ENCODE measurements at places on chromosomes 5 and 9.

DNA sequence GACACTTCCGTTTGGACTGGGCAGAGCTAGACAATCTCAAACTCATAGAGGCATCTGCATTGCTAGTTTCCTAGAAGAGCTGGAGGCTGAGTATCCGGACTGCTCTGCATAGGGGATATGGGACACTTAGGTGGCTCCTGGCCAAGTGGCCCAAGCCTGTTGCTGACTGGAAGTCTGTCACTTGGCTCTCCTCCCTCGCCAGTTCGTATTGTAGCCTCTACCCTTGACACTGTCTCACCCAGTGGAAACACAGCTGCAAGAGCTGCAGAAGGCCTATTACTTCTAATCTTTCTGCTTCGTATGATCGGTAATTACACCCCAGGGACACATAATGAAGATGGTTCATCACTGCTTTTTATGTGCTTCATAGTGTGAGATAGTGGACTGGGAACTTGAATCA, 34.7 kb downstream of the ITGA1 start:
- no peak for DNase-seq

DNA sequence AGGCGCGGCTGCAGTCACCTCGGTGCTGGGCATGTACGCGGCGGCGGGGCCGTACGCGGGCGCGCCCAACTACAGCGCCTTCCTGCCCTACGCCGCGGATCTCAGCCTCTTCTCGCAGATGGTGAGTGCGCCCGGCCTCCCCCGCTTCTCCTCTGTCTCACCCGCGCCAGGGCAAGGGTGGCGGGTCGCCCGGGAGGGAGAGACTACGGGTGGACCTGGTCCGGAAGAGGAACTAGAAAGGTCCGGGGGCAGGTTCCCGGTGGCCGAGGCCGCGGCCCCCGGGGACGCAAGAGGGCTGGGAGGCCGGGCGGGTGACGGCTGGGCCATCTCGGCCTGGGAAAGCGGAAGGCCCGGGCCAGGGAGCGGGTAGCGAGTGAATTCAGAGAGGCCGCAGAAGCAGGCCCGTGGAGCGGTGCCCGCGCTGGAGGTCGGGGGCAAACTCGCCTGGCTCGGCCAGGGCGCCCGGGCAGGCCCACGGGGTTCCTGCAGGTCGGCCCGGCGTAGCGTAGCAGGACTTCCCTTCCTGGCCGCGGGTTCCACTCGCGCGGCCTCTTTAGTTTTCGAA, 711 bp downstream of the IRX1 start:
- no peak for DNase-seq

- DNase-seq = no peak
Observed at GRCh38 chr9:129497005-129497812, 123.7 kb downstream of the C9orf50 start.

DNA sequence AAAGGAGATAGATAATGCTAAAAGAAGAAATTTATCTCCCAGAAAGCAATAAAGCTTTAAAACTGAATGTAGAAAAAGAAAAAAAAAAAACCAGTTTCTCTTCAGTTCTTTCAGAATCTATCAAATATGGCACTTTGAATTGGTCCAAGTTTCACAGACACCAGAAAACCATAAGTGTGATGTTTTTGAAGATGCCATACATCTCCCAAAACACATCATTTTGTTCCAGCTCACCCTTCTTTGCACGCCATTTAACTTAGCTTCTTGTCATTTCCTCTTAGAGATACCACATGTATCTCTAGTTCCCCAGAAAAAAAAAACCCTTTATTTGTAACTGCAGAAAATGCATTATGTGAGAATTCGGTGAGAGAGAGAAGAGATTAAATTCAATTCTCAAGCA, 46.1 kb upstream of the MAMDC2 start:
- DNase-seq = no peak

GRCh38 chr9:4077499-4078102, 222.3 kb downstream of the GLIS3 start:
- DNase-seq = no peak

DNA sequence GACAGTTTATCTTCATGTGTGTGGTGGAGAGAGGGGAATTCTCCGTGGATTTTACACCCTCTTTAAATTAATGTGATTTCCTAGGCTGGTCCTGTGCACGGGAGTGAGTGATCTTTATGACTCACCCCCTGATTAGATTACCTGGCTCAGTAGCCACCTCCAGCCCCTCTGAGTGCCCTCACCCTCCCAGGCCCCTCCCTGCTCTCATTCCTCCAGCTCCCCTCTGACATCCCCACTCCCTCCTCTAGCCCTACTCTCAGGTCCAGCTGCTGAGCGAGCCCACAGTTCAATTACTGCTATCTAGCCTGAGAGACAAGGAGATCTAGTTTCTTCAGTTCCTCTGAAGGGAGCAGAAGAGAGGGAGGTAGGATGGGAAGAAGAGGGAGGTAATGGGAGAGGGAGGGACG, 61.8 kb upstream of the ARAP3 start:
- DNase-seq = no peak

GRCh38 chr9:82512728-82513127, 524.2 kb downstream of the SPATA31D1 start:
- no peak for DNase-seq

- DNase-seq = no peak
Observed at GRCh38 chr5:30866142-30866541, 327.3 kb upstream of the CDH6 start.

DNA sequence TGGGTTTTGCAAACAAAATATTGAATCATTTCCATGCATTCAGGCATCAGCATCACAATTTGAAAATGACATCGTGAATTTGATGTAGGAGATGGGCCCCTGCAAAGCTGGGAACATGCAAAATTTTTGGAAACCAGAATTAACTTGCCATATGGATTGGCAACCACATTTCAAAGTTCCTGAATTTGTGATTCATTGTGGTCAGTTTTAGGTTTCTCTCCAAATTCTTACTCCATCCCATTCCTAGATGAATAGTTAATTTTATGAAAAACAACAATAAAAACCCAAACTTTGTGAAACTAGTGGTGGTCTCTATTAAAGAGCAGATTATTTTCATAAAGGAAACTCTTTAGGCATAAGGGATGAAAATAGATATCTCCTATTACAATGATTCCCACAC, 107.8 kb upstream of the SLIT3 start:
- no peak for DNase-seq

DNA sequence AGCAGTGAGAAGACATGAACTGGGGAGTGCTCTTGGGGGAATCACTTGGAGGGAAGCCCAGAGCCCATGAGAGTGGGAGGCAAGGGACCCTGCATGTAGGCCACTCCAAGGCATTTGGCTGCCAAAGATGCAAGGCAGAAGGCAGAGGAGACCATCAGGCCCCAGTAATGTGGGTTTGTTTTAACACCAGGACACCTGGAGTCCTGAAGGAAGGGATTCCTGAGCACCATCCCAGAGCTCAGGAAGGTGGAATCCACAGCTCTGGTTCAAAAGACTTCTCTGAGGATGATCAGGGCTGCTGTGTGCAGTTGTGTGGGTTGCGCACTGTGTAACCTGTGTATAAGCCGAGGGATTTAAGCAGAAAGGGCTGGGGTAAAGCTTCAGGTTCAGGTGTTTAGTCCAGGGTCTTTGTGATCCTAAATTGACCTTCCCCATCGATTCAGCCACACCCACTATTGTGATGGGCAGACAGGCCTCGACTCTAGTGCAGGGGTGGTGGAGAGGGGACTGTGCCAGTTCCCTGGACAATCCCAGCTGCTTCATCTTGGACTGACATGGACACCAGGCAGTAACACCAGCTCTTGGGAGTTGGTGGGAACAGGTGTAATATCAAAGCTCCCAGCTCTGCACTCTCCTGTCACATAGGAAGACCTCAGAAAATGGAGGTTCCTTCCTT, 11.0 kb downstream of the B4GALT7 start:
- DNase-seq = no peak

- no peak for DNase-seq
Observed at GRCh38 chr5:164244-164643, 27.1 kb upstream of the LRRC14B start.

DNA sequence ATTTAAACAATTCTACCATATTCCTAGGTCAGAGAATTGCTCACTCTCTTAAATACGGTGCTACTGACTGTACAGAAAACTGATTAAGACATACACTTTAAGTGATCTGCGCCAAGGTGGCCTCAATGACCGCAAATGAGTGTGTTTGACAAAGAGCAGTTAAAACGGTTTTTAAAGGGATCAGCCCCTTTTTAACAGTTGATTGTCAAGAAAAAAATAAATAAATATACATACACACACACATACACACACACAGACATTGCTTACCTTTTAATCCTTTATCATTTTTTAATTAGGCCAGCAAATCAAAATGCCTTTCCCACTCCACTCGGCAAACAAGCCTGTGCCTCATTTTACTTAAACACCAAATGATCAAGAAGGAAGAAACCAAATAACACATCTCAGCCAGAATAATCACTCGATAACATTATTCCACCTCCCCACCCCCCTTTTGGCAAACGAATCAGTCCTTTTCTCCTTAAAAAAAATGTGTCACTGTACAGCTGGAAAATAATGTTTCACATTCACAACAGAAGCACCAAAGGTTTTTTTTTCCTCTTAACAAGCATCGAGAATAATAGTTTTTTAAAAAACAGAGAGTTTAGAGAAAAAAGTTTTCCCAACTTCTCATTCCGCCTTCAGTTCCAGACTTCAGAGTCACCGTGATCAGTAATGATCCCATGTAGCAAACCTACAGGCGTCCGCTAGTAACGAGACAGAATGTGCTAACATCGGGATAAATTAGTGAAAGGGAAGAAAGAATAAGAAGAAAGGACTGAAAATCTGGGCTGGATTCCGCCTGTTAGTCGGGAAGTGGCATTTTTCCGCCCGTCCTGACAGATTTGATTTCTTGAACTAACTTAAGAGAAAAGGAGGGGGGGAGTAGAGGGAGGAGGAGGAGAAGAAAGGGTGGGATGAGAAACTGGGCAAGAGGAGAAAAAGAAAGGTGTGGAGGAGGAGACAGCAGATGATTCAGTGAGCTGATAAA, at the start of gene ZNF608:
ZNF608 (minus strand) TSS at position 712 of the 988 bp plus-strand sequence. CDS start 1,650 bp downstream, outside the sequence.
- DNase-seq = no peak

- no peak for DNase-seq
Observed at GRCh38 chr5:145237843-145238242, 597.3 kb downstream of the PRELID2 start.

DNA sequence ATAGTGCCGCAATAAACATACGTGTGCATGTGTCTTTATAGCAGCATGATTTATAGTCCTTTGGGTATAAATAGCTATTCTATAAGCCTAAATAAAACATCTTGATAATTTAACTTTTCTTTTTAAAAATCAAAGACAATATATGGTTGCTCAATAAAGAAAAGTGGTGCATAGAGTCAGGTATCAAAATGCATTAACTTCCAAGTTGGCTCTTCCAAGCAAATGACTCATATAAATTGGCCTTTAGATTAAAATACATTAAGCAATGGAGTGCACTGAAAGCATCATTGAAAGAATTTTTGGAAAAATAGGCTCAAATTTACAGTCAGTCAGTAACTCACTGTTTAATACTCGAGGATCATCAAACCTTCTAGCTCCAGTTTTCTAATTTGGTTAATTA, 106.6 kb downstream of the PLCXD3 start:
- no peak for DNase-seq

DNA sequence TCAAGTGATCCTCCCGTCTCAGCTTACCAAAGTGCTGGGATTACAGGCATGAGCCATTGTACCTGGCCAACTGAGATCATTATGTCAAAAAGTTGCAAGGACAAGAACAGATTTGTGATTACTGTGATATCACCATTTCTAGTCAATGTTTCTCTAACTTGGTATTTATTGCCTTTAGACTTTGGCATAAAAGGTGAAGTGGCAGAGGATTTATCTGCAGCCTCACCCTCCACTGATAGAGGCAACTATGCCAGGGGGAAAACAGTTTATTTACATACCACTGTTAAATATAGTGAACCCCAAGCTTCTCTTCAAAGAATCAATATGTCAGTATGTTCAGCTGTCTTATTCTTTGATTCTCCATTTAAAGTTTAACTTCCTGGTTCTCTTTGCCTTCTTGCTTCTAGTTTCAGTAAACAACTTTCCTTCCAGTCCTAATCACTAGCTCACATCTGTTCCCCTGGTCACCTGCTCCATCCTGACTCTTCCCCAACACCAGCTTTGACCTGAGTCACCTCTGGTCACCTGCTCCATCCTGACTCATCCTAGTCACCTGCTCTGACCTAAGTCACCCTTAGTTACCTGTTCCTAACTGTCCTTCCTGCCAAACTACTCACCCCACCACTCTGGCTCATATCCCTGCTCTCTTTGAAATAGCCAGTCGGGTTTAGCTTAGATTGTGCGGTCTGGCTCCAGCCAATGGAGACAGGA, 29.9 kb downstream of the SEMA6A start:
- DNase-seq = no peak

- no peak for DNase-seq
Observed at GRCh38 chr5:113053511-113053995, 77.0 kb downstream of the DCP2 start.

GRCh38 chr9:7402334-7403027, 397.1 kb downstream of the DMAC1 start:
- DNase-seq = no peak

GRCh38 chr5:146052780-146053179, 52.6 kb downstream of the PLAC8L1 start:
- DNase-seq = no peak

- no peak for DNase-seq
Observed at GRCh38 chr5:34582371-34582770, 73.8 kb upstream of the RAI14 start.

- DNase-seq = no peak
Observed at GRCh38 chr5:79612667-79613198, 492 bp downstream of the TENT2 start.

- DNase-seq = no peak
Observed at GRCh38 chr9:91905991-91906469, 44.0 kb downstream of the ROR2 start.

GRCh38 chr5:33180900-33181299, 259.9 kb upstream of the TARS1 start:
- DNase-seq = no peak

GRCh38 chr9:123923377-123923776, 6.5 kb downstream of the DENND1A start:
- no peak for DNase-seq

GRCh38 chr5:19987612-19988361, at the start of gene CDH18:
TSS of gene CDH18 (minus strand) at chr5:19988200. CDS start at chr5:19838986, 149,214 bp downstream.
- DNase-seq = no peak

- no peak for DNase-seq
Observed at GRCh38 chr5:179437341-179438001, 92.2 kb upstream of the ADAMTS2 start.

- no peak for DNase-seq
Observed at GRCh38 chr9:93346231-93347112, 105.0 kb upstream of the FAM120A start.

DNA sequence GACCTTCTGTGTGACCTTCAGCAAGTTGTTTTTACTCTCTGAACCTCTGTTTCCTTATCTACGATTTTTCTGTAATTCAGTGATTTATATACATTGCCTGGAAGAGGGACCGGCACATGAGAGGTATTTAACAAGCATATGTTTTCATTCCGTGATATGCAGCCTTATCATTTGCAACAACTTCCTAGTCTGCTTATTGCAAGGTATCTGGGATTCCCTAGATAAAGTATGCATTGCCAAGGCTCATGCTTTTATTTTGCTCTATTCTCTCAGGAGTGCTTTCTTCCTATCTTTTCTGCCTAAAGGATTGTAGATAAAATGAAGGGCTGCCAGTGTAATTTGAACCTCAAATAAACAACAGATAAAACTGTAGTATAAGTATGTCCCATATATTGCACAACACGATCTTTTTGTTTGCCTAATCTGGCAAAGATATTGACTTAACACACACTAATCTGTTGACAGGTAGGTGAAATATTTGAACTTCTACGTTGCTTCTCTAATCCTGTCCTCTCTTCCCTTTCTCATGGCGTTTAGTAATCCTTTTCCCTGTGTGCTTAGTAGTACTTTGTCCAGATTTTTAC, 377.2 kb upstream of the TNC start:
- DNase-seq = no peak

- DNase-seq = no peak
Observed at GRCh38 chr5:63811286-63811685, 151.0 kb downstream of the HTR1A start.

GRCh38 chr5:169164481-169164925, 136.4 kb downstream of the SLIT3 start:
- DNase-seq = no peak

Data from naive thymus-derived CD8-positive, alpha-beta T cell (primary cell).